ENCODE measurements at places on chromosomes 16 and 17. TPM values are rescaled to one million over a fixed set of nuclear protein-coding genes. Genes with fewer than 3 reads are reported as not detected.

DNA sequence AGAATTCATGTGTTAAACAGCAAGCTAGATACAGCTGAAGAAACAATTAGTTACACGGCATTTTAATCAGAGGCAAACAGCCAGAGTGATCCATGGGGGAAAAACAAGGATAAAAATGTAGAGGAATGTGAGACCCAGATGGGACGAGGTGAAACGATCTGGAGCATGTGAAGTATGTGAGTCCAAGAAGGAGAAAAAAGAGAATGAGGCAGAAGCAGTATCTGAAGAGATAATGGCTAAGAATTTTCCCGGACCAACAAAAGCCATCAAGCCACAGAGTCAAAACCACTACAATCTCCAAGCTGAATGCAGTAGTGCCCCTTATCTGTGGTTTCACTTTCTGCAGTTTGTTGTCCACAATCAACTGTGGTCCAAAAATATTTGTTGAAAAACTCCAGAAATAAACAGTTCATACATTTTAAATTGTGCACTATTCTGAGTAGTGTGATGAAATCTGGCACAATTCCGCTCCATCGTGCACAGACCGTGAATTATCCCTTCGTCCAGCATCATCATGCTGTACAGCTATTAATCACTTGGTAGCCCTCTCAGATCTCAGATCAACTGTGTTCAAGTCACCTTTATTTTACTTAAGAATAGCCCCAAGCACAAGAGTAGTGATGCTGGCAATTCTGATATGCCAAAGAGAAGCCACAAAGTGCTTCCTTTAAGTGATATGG lies 18.8 kb downstream of the MYH10 start:
- no peaks in the 10 kb centered on the region for H3K4me1 ChIP-seq
- H3K36me3 ChIP-seq, result no peaks in the 10 kb centered on the region
- H3K4me3 ChIP-seq, result no peak overlapping the region
- H3K27ac ChIP-seq, result no peak overlapping the region
- H3K27me3 ChIP-seq, result 0 out of 2 replicates have a peak, but pooled peaks cover under 1% of the 10 kb centered on the region
- DNase-seq, result no peak

The DHRS7C gene
- total RNA-seq, result not detected

DNA sequence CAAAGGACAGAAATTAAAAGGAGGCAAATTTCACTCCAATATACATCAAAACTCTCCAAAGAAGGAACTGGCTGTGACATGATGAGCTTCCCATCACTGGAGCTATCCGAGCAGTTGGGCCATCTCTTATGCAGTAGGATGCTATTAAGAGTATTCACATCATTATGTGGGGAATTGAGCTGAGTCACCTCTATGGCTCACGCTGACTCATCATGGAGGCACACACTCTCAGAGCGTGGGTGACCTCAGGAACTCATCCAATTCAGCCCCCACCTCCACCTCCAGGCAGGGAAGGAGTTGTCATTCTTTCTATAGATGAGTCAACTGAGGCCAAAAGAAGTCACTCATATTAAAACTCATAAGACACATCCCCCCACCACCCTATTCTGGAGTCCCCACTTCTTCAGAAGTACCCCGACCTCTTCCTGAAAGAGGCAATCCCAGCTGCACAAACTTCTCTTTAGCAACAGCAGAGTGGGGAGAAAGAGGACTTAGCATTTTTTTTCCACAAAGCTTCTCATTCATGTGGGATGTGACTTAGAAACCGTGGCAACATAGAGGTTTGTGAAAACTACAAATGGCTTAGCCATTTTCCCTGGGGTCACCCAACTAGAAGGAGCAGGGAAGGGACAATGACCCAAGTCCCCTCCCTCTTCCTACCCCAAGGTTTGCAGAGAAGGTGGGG lies 32.5 kb downstream of the ABCC12 start:
- H3K4me3 ChIP-seq, result no peak overlapping the region
- no peak for DNase-seq
- H3K36me3 ChIP-seq, result no peaks in the 10 kb centered on the region
- H3K27me3 ChIP-seq, result no peaks in the 10 kb centered on the region
- H3K4me1 ChIP-seq, result peaks cover 17% of the 10 kb centered on the region
- H3K27ac ChIP-seq, result no peak overlapping the region

GRCh38 chr17:74571621-74572270 lies 4.4 kb upstream of the CD300H start:
- H3K4me3 ChIP-seq, result no peak overlapping the region
- no peak for DNase-seq
- no peaks in the 10 kb centered on the region for H3K4me1 ChIP-seq
- H3K27me3 ChIP-seq, result no peaks in the 10 kb centered on the region
- no peak overlapping the region for H3K27ac ChIP-seq

The ACSM5 gene
- not detected for total RNA-seq

The VWA3A gene
- not detected for total RNA-seq

GRCh38 chr17:79630821-79631639 lies 20.2 kb upstream of the RBFOX3 start:
- H3K27me3 ChIP-seq, result 0 out of 2 replicates have a peak, but pooled peaks cover 2% of the 10 kb centered on the region
- no peaks in the 10 kb centered on the region for H3K36me3 ChIP-seq
